LoVo (cell line): ENCODE measurements at places on chromosomes 12 and 14.

DNA sequence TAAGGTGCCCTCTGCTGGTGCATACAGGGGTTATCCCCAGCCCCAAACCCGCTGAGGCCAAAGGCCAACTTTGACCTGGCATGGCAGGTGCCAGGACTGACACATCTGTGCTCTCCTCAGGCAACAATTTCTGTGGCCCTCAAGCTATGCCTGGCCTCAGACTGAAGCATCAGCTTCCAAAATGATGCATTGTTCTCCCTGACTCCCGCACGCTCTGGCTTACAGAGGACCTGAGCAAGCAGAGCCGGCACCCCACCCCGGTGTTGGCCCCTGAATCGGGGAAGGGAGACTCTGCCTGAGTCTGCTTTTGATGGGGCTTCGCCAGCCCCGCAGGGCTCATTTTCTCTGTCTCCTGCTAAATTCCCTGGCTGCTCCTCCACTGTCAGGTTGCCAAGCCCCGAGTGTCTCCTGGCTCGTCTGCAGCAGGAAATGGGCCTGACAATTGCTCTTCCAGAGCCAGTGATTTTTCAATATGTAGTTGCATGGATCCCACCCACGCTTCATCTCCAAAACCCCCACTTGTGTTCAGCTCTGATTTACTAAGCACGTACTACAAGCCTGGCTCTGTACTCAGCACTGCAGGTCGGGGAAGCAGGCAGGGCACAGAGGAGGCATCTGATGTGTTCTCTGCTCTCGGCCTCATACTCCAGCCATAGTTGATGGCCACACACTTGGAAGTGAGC lies 126.1 kb downstream of the SLC38A6 start:
- DNase-seq, result no peak

DNA sequence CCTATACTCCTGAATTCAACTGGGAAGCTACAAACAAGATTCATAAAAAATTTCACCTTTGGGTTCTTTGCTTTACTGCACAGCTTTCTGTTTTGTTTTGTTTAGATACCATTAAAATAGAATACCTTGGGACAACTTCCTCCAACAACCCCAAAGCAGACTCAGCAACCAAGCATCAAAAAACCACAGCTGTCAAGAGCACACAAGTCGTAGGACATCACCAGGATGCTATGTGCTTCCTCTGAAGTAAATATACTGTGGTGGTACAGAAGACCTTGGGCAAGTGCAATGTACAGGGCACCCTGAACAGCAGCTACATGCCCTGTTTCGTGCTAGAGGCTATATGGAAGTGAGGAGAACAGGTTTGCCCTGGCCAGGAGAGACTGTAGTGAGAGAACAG lies 359.3 kb downstream of the BCL11B start:
- no peak for DNase-seq

DNA sequence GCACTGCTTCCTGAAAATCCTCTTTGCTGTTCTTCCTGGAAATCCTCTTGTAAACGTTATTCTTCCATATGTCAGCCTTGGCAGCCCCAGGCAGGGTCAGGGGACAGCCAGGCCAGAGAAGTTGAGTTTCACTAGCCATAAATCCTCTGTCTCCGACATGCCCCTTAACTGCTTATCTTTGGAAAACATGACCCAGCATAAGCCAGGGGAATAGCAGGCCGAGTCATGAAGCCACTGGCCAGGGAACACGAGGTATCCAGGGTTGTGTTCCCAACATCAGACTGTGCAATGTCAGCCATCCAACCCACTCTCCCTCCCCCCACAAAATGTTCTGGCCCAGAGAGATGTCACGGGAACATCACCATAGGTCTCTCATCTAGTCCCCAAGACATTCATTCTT lies 453.9 kb downstream of the MED13L start:
- no peak for DNase-seq

GRCh38 chr12:74780182-74780849 lies 242.7 kb downstream of the ATXN7L3B start:
- DNase-seq, result peak; percentile 35

GRCh38 chr12:46629331-46630229 lies 196.2 kb downstream of the SLC38A4 start:
- no peak for DNase-seq
